ENCODE measurements at places on chromosomes 5 and 9. TPM values are rescaled to one million over a fixed set of nuclear protein-coding genes. Genes with fewer than 3 reads are reported as not detected.
A peak's percentile ranks its signal among the peaks of the same experiment; 100 is the strongest.

- no peak for DNase-seq
Observed at GRCh38 chr9:135920256-135920930, 13.0 kb upstream of the CAMSAP1 start.

GRCh38 chr9:96644137-96644536 is 11.0 kb downstream of the PRXL2C start:
- DNase-seq, result no peak

GRCh38 chr9:135136991-135137832 is 49.7 kb downstream of the OLFM1 start:
- no peak for DNase-seq

GRCh38 chr5:178223828-178224335 is 8.7 kb downstream of the PHYKPL start:
- no peak for DNase-seq

- DNase-seq, result no peak
Observed at GRCh38 chr9:133632806-133633680, 3.1 kb upstream of the DBH start.

GRCh38 chr5:137254119-137255090 is 244.7 kb downstream of the SPOCK1 start:
- DNase-seq, result peak; percentile 15

DNA sequence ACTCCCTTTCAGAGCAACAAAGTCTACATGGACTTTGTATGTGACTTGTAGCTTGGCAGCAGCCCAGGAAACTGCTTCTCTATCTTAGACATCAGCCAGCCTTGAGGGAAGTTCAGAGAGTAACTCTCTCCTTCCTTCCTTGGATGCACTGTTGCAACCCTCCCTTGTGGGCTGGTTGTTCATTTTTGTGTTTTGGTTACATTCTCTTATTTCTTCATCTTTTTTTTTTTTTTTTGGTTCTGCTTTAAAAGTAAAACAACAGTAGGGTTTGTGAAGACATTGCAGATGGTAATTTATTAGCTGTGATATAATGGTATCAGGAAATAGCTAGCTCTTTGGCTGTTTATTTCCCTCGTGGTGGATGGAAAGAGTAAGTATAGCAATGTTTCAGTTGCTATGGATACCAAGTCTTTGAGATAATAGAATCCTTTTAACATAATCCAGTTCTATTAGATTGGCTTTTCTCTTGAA is 97.9 kb upstream of the MAMDC2 start:
- DNase-seq, result peak; percentile 52

GRCh38 chr5:123440456-123441181 is 17.4 kb upstream of the CEP120 start:
- no peak for DNase-seq

Gene DDX46
- polyA plus RNA-seq, result 86.7 TPM

Gene SPINK7
- polyA plus RNA-seq, result 0.65 TPM

Gene MUSK
- 13.1 TPM for polyA plus RNA-seq

Gene CDKN2A
- 0.40 TPM for polyA plus RNA-seq

Gene NUTM2G
- polyA plus RNA-seq, result not detected

Measured in muscle of arm (tissue), 14 donors.